ENCODE measurements at places on chromosomes 11 and 22.

- DNase-seq = no peak
Observed at GRCh38 chr22:22019659-22020424, 37.3 kb upstream of the TOP3B start.

GRCh38 chr11:98829971-98830370, 190.8 kb upstream of the CNTN5 start:
- DNase-seq = no peak

DNA sequence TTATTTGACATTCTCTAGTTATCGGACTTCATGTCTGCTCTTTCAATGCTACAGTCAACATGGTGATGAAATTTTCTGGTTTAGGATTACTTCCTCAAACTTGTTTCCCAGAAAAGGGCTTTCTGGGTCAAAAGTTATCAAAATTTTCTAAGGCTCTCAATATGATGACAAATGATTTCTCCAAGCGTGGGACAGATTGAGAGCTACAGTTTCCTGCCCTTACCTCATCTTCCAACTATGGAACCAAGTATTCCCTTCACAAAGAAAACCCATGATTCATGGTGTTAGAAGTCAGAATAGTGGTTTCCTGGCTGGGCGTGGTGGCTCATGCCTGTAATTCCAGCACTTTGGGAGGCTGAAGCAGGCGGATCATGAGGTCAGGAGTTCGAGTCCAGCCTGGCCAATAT, 17.8 kb downstream of the MYO18B start:
- DNase-seq = peak; percentile 85

- DNase-seq = no peak
Observed at GRCh38 chr11:134727204-134727603, 315.2 kb upstream of the B3GAT1 start.

DNA sequence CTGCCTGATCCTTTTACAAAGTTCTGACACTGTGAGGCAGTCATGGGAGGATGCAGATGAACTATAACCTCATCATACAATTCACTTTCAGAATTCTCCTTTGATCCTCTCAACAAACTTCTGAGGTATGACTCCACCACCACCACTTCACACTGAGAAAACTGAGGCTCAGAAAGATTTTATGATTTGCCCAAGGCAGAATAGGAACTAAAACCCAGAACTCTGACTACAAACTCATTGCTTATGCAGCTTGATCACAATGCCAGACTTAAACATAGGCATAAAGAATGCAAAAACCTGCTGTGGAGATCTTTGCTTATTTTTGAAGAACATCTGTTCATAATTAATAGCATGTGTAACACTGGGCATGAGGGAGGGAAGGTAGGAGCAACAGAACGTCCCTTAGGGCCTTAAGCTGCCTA, 20.4 kb downstream of the FAM168A start:
- DNase-seq = no peak

GRCh38 chr22:42961810-42962209, 53.1 kb downstream of the PACSIN2 start:
- peak; percentile 65 for DNase-seq

DNA sequence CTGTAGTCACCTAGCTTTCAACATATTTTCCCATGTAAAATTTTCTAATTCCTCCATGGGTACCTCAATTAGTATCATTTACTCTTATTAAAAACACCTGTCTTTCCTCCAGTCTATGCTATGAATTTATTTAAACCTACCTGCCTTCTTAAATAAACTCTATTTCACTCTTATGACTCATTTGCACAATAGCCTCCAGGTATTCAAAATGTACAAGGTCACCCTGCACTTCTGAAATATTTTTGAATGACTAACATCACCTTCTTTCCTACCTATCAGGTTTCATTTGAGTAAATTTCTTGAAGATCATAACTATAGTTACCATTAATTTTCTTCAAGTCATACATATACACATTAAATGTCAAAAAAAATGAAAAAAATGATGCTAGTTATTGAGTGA, 939.7 kb downstream of the DLG2 start:
- DNase-seq = no peak

DNA sequence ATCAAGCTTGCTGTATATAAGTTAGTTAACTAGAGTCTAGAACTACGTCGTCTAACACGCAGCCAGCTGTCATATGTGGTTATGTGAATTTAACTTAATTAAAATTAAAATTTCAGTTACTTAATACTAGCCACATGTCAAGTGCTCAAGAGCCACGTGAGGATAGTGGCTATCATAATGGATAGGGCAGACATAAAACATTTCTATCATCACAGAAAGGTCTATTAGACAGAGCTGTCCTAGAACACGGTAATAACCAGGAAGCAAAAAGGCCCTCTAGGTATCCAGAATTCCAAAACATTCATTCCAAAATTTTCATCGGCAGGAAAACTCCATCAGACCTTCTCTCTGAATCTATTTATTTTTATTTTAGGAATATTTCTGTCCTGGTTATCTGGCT, 123.9 kb downstream of the RBFOX2 start:
- no peak for DNase-seq

Data from suppressor macrophage (primary cell).